ENCODE measurements at places on chromosomes 3 and 15.

GRCh38 chr3:84601303-84601702 is 357.5 kb upstream of the CADM2 start:
- no peak for DNase-seq
- no peak overlapping the region for H3K4me3 ChIP-seq
- no peak overlapping the region for H3K27ac ChIP-seq
- no peaks in the 10 kb centered on the region for H3K36me3 ChIP-seq
- H3K4me1 ChIP-seq = no peaks in the 10 kb centered on the region
- H3K27me3 ChIP-seq = no peaks in the 10 kb centered on the region

- no peaks in the 10 kb centered on the region for H3K36me3 ChIP-seq
- no peak overlapping the region for H3K27ac ChIP-seq
- no peaks in the 10 kb centered on the region for H3K27me3 ChIP-seq
- H3K4me3 ChIP-seq = no peak overlapping the region
- DNase-seq = no peak
These were observed 95.9 kb downstream of the FEZF2 start for GRCh38 chr3:62277450-62277849.

- H3K27me3 ChIP-seq = no peaks in the 10 kb centered on the region
- no peaks in the 10 kb centered on the region for H3K4me1 ChIP-seq
- H3K27ac ChIP-seq = no peak overlapping the region
- no peaks in the 10 kb centered on the region for H3K36me3 ChIP-seq
- no peak for DNase-seq
These were observed 57.3 kb upstream of the PLXNA1 start for GRCh38 chr3:126925411-126926171.

DNA sequence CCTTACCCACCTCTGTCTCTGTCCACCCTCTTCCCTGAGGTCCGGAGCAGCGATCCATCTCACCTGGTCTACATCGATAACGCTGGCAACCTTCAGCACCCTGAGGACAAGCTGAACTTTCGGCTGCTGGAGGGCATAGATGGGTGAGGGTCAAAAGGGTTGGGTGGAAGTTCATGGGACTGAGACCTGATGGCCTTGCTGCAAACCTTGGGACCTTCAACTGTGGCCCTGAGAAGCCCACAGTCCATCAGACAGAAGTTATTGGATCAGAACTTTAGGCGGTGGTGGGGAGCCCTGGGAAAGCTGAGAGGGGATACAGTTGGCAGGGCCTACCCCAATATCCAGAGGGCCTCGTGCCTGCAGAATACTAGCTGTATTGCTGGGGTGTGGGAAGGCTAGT is 50.5 kb downstream of the POMGNT2 start:
- no peak overlapping the region for H3K27ac ChIP-seq
- no peaks in the 10 kb centered on the region for H3K36me3 ChIP-seq
- no peak overlapping the region for H3K4me3 ChIP-seq
- no peaks in the 10 kb centered on the region for H3K4me1 ChIP-seq

- DNase-seq = no peak
- no peaks in the 10 kb centered on the region for H3K36me3 ChIP-seq
- no peak overlapping the region for H3K27ac ChIP-seq
- H3K4me1 ChIP-seq = no peaks in the 10 kb centered on the region
- H3K4me3 ChIP-seq = no peak overlapping the region
- H3K27me3 ChIP-seq = no peaks in the 10 kb centered on the region
These were observed 74.8 kb downstream of the PPM1L start for GRCh38 chr3:160830796-160831195.

DNA sequence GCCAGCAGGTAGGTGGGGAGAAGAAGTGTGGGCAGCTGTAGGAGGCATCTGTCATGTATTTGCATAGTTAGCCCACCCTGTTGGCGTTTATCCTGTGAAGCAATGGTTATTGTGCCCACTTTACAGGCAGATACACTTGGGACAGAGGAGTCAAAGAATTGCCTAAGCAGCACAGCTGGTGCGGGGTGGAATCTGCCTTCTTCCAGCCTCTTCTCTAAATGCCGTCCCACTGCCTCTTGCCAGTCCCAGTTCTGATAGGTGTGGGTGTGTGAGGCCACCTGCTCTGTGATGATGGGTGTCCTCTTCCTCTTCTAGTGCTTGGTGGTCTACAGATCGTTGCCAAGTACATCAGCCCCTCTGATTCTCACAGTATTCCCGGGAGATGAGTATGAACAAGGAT is 80.9 kb downstream of the ABHD5 start:
- H3K27ac ChIP-seq = peak overlapping the region; percentile 4
- DNase-seq = no peak
- no peak overlapping the region for H3K4me3 ChIP-seq
- peaks cover 16% of the 10 kb centered on the region for H3K4me1 ChIP-seq
- no peaks in the 10 kb centered on the region for H3K36me3 ChIP-seq

Data from effector memory CD4-positive, alpha-beta T cell (primary cell).